Hematopoietic multipotent progenitor cell treated with erythropoietin and hydrocortisone succinate and interleukin-3 and kit ligand, for 8 days (in vitro differentiated cells): ENCODE measurements at places on chromosomes 1 and 21.

- DNase-seq: no peak
Observed at GRCh38 chr1:207217778-207218511, 103.5 kb upstream of the CD55 start.

DNA sequence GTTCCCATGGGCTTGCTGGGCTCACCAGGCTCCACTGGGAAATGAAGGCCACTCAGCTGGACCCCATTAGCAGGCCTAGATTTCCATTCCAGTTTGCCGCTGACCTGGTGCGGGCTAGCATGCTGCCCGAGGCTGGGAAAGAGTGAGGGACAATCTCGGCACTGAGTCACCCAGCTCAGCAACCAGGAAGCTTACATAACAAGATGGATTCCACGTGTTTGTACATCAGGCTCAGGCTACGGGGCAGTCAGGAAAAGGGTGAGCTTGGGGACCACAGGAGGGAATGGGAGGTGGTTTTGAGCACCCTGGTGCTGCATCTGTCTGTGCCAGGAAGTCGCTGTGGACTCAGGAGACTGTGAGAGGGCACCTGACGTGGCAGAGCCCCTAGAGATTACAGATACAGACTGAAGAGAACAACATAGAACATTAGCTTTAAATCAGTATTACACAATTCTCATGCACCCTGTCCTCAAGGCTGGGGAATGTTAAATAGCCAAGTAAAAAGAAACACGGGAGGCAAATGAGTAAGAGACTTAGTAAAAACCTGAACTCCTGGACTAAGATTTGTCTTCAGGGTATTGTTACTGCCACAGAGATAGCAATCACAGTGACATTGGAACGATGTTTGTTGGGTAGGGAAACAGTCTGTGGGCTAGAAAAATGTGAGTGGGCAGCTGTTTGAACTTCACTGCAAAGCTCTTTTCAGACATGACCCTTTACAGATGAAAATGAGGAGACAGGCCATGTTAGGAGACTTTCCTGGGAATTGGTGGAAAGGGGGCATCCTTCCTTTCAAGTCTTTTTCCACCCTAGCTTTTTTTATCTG lies 51.1 kb downstream of the GLUL start:
- no peak for DNase-seq

DNA sequence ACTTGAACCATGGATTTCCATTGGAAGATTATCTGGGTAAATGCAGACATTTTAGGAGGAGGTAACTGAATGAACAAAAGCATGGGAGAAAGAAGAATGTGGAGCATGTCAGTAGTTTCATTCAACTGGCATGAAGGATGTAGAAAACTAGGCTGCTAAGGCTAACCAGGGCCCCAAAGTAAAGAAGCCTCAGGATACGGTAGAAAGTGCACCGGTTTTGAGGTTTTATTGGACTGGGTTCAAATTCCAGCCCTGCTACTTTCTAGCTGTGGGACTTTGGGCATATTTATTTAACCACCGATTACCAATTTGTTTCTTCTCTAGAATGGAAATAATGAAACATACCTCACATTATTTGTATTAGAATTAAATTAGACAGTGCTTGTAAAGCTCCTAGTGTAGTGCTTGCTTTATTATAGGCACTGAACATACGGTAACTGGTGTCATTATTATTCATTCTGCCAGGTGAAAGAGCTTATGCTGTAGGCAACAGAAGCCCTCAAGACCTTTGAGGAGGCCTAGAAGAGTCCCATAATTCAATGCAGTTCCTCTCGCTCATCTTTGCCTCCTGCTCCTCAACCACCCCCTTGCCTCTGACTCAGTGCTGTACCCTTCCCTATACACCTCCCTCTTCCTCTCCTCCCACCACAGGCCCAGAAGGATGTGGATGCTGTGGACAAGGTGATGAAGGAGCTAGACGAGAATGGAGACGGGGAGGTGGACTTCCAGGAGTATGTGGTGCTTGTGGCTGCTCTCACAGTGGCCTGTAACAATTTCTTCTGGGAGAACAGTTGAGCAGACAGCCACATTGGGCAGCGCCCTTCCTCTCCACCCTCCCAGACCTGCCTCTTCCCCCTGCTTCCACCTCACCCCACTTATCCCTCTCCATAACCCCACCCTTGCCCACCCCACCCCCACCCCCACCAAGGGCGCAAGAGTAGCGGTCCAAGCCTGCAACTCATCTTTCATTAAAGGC lies 2.5 kb upstream of the CHTOP start:
- no peak for DNase-seq

- DNase-seq: peak; percentile 84
Observed at GRCh38 chr1:180926164-180926981, 13.7 kb downstream of the KIAA1614 start.

GRCh38 chr1:6547301-6547700 lies 7.0 kb downstream of the NOL9 start:
- DNase-seq: no peak

- no peak for DNase-seq
Observed at GRCh38 chr1:14403961-14404645, 194.4 kb upstream of the KAZN start.
